ENCODE measurements at places on chromosomes 13 and 19. TPM values are rescaled to one million over a fixed set of nuclear protein-coding genes. Genes with fewer than 3 reads are reported as not detected.

The RASGRP4 gene
- total RNA-seq: not detected

The ZNF841 gene
- total RNA-seq: 22.7 TPM

The KASH5 gene
- total RNA-seq: not detected

The CELF5 gene
- total RNA-seq: 0.39 TPM

The CACNA1A gene
- 6.6 TPM for total RNA-seq

The CCDC70 gene
- not detected for total RNA-seq

The ERFL gene
- under 0.01 TPM for total RNA-seq
